Thoracic aorta endothelial cell (primary cell): ENCODE measurements at places on chromosomes 3 and 15. TPM values are rescaled to one million over a fixed set of nuclear protein-coding genes. Genes with fewer than 3 reads are reported as not detected.

FRMD5 gene
- total RNA-seq: 9.2 and 25.8 TPM in 2 replicates

C3orf22 gene
- not detected in 2 replicates for total RNA-seq

P2RY14 gene
- total RNA-seq: not detected in 2 replicates

CPEB1 gene
- not detected in 2 replicates for total RNA-seq

HHATL gene
- total RNA-seq: not detected in 2 replicates

ARID3B gene
- total RNA-seq: 4.1 and 6.5 TPM in 2 replicates

TIMP4 gene
- 0.14 TPM in 1 of 2 replicates, not detected in the other for total RNA-seq

SI gene
- not detected in 2 replicates for total RNA-seq

GPR149 gene
- not detected in 2 replicates for total RNA-seq

SKOR1 gene
- total RNA-seq: 0.07 TPM in 1 of 2 replicates, not detected in the other

PDIA3 gene
- 313 and 329 TPM in 2 replicates for total RNA-seq

ZBED2 gene
- not detected in 2 replicates for total RNA-seq

PAQR9 gene
- not detected in 2 replicates for total RNA-seq

GOLGA8A gene
- total RNA-seq: 35.9 and 37.0 TPM in 2 replicates

GOLGA8S gene
- under 0.01 and 0.07 TPM in 2 replicates for total RNA-seq

GPR171 gene
- total RNA-seq: not detected in 2 replicates

CCDC9B gene
- 25.6 and 32.7 TPM in 2 replicates for total RNA-seq

TIMMDC1 gene
- total RNA-seq: 54.0 and 58.6 TPM in 2 replicates

SLC35G2 gene
- total RNA-seq: 21.9 and 27.5 TPM in 2 replicates

OTOL1 gene
- total RNA-seq: not detected in 2 replicates

ZNF609 gene
- 46.5 and 49.2 TPM in 2 replicates for total RNA-seq

PCSK6 gene
- total RNA-seq: 0.07 TPM in 1 of 2 replicates, not detected in the other

RASGRP1 gene
- 0.07 and 0.13 TPM in 2 replicates for total RNA-seq

MESP1 gene
- 0.36 and 0.66 TPM in 2 replicates for total RNA-seq

FAM107A gene
- 10.8 and 48.1 TPM in 2 replicates for total RNA-seq

ITPKA gene
- total RNA-seq: 0.36 and 1.2 TPM in 2 replicates

SFMBT1 gene
- 5.1 and 5.7 TPM in 2 replicates for total RNA-seq

ALDH1L1 gene
- not detected in 2 replicates for total RNA-seq

GOLGA6L25 gene
- total RNA-seq: not detected in 2 replicates

CCDC174 gene
- total RNA-seq: 14.5 and 15.7 TPM in 2 replicates

ITIH4 gene
- 0.22 and 0.40 TPM in 2 replicates for total RNA-seq

CCNB2 gene
- total RNA-seq: 50.8 and 94.9 TPM in 2 replicates

AGBL1 gene
- total RNA-seq: not detected in 2 replicates

MEX3B gene
- total RNA-seq: 7.3 and 10.9 TPM in 2 replicates

CEP19 gene
- total RNA-seq: 2.1 and 2.4 TPM in 2 replicates

LYZL4 gene
- total RNA-seq: not detected in 2 replicates

SPTBN5 gene
- total RNA-seq: 8.5 TPM in 2 replicates

SV2B gene
- total RNA-seq: not detected in 2 replicates

RBP2 gene
- total RNA-seq: not detected in 2 replicates

LCTL gene
- not detected in 2 replicates for total RNA-seq

TICRR gene
- 10.9 and 16.2 TPM in 2 replicates for total RNA-seq
